Prostate gland (tissue), 2 donors: ENCODE measurements at places on chromosomes 3 and 15. TPM values are rescaled to one million over a fixed set of nuclear protein-coding genes. Genes with fewer than 3 reads are reported as not detected.

Gene OCA2
- not detected for total RNA-seq

Gene GXYLT2
- total RNA-seq: 20.9 TPM

Gene ARPIN
- total RNA-seq: 39.5 TPM

Gene WDR93
- total RNA-seq: 3.0 TPM

Gene RPL14
- 267 TPM for total RNA-seq

Gene PCOLCE2
- total RNA-seq: 14.2 TPM

Gene TRPM1
- total RNA-seq: not detected
